ENCODE measurements at places on chromosomes 2 and 18. TPM values are rescaled to one million over a fixed set of nuclear protein-coding genes. Genes with fewer than 3 reads are reported as not detected.

DNA sequence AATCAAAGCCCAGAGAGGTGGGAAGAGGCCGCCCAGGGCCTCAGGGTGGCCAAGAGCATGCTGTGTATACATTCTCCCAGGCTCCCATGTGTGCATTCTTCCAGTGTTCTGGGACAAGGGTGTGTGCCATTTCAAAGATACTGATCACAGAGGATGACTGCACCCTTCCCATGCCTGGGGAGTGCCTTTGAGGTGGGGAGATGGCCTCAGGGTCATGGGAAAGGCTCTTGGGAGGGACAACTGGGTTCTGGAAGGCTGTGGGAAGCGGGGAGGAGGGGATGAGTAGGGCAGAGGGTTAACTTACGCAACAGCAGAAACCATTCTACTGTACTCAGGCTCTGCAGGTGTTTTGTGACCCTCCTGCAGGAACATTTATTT is 40.9 kb downstream of the KLHL29 start:
- no peaks in the 10 kb centered on the region for H3K4me1 ChIP-seq
- no peak for DNase-seq
- no peak overlapping the region for H3K27ac ChIP-seq

GRCh38 chr2:173298536-173299097 is 56.1 kb upstream of the CDCA7 start:
- no peak for DNase-seq
- no peaks in the 10 kb centered on the region for H3K36me3 ChIP-seq
- H3K27me3 ChIP-seq, result no peaks in the 10 kb centered on the region
- H3K4me3 ChIP-seq, result no peak overlapping the region

- no peak for DNase-seq
- H3K4me1 ChIP-seq, result no peaks in the 10 kb centered on the region
- H3K36me3 ChIP-seq, result no peaks in the 10 kb centered on the region
- no peak overlapping the region for H3K4me3 ChIP-seq
- H3K27me3 ChIP-seq, result no peaks in the 10 kb centered on the region
Measured at GRCh38 chr18:27871726-27872125, 305.2 kb downstream of the CDH2 start.

DNA sequence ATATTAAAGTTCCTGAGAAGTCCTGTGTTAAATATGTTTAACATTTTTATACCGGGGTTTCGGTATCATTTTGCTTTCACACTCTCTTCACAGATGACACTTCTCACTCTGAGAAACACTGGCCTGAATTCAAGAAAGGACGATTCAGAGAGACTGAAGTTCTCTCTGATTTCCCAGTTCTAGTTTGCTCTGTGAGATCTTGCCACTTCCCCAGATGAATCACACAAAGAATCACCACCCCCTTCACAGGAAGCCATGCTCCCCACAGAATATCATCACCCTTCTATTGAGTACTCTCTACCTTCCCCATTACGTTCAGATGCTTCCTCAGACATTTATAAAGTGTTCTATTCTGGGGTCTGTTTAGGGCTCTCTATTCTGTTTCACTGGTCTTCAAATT is 16.1 kb upstream of the CD207 start:
- no peak overlapping the region for H3K27ac ChIP-seq
- no peaks in the 10 kb centered on the region for H3K36me3 ChIP-seq
- H3K4me3 ChIP-seq, result no peak overlapping the region
- DNase-seq, result no peak

DNA sequence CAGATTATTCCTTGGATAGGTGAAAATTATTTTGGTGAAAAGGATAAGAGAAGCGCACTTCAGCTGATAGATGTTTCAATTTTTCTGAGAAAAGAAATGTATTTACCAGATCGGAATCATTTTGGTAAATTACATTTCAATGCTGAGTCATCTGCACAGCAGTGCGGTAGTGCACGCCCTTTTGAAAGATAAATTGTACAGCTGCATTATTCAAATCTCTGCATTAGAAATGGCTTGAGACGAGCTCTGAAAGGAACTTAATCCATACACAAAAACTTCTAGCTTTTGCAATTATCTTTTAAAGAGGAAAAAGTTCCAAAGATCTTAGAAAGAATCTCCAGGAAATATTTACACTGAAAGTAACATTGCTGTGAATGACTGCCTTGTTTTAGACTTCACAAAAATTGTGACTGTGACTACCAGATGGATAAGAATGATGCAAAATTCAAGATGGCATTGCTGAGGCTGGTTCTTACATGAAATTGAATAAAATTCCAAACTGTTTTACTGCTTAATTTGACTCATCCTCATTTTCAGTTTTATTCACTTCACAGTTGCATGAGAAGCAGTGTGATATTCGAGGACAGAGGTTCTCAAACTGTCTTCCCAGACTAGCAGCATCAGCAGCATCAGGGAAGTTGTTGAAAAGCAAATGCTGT is 161.7 kb downstream of the RND3 start:
- H3K4me1 ChIP-seq, result no peaks in the 10 kb centered on the region
- no peaks in the 10 kb centered on the region for H3K36me3 ChIP-seq
- DNase-seq, result no peak
- H3K4me3 ChIP-seq, result no peak overlapping the region
- H3K27ac ChIP-seq, result no peak overlapping the region

GRCh38 chr2:70303186-70303585 is 1.3 kb upstream of the FAM136A start:
- H3K4me3 ChIP-seq, result no peak overlapping the region
- no peak overlapping the region for H3K27ac ChIP-seq
- no peak for DNase-seq

DNA sequence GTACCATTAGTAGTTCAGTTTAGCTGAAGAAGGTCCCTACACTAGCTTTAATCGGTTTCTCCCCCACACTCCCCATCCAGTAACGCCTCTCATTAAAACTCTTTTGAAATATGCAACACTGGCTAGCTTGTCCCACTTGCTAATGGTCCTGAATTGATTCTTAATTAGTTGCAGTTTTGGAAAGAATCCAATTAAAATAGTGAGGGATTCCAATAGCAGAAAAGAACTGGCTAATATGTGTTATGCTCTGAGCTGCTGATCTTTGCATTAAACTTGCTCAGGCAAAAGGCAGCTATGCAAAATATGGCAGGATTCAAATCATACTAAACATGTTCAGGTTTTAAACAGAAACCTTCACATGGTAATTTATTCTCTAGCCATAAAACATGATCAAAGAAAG is 252.5 kb upstream of the HNRNPA3 start:
- H3K27ac ChIP-seq, result no peak overlapping the region
- H3K36me3 ChIP-seq, result no peaks in the 10 kb centered on the region
- no peaks in the 10 kb centered on the region for H3K27me3 ChIP-seq
- DNase-seq, result no peak
- H3K4me1 ChIP-seq, result no peaks in the 10 kb centered on the region

DNA sequence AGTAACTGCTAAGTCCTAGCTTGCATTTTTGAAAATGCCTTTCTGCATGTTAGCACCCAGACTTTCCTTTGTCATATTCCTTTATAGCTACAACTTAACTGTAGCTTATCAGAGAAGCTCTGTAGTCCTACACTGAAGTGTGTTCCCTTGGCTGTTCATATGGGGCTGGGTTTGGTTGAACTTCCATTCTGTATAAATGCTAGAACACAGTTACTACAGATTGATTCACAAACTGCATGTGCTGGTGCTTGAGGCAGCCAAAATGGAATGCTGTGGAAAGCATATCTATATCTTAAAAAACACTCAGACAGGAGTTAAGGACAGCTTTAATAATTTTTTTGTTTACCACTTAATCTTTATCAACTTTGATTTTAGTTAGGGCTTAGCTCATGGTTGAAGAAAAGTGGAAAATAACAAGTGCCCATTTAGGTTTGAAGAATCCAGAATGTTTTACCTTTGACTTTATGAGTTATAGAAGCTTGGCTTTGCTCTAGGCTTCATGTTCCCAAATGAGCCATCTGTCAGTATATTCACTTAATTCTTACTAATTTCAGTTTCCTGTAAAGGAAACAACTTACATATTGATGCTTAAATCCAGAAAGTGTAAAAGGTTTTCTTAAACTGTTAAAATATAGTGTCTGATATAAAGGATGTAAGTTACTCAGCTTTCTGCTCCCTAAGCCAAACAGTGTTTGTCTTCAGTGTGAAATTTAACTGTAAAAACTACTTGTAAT is 148.9 kb downstream of the AGPS start:
- H3K4me3 ChIP-seq, result no peak overlapping the region
- no peaks in the 10 kb centered on the region for H3K36me3 ChIP-seq
- H3K27me3 ChIP-seq, result no peaks in the 10 kb centered on the region
- no peak overlapping the region for H3K27ac ChIP-seq
- peaks cover 8% of the 10 kb centered on the region for H3K4me1 ChIP-seq

- no peak overlapping the region for H3K27ac ChIP-seq
- H3K27me3 ChIP-seq, result no peaks in the 10 kb centered on the region
- H3K36me3 ChIP-seq, result no peaks in the 10 kb centered on the region
- H3K4me3 ChIP-seq, result no peak overlapping the region
- H3K4me1 ChIP-seq, result no peaks in the 10 kb centered on the region
Measured at GRCh38 chr2:182482511-182482910, 55.7 kb upstream of the PDE1A start.

GRCh38 chr2:120856421-120856862 is 120.8 kb downstream of the GLI2 start:
- no peaks in the 10 kb centered on the region for H3K27me3 ChIP-seq
- no peaks in the 10 kb centered on the region for H3K36me3 ChIP-seq
- peaks cover 13% of the 10 kb centered on the region for H3K4me1 ChIP-seq

DNA sequence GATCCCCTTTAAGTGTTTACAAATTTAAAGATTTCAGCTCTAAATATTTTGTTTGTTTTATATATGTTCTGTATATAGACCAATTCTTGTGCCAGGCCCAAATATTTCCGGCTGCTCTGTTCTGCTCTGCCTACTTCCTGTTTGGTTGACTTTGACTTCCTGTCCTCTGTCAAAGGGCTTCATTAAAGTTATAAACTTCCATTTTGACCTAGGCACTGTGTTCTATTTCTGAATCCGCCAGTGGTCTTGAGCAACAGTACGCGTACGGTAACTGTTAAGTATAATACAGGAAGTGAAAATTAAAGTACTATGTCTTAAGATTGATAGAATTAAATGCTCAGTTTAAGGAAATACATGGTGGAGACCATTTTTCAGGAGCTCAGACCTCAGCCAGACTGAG is 13.5 kb upstream of the REL start:
- H3K4me1 ChIP-seq, result no peaks in the 10 kb centered on the region
- no peak overlapping the region for H3K27ac ChIP-seq
- H3K36me3 ChIP-seq, result no peaks in the 10 kb centered on the region
- no peak for DNase-seq

DNA sequence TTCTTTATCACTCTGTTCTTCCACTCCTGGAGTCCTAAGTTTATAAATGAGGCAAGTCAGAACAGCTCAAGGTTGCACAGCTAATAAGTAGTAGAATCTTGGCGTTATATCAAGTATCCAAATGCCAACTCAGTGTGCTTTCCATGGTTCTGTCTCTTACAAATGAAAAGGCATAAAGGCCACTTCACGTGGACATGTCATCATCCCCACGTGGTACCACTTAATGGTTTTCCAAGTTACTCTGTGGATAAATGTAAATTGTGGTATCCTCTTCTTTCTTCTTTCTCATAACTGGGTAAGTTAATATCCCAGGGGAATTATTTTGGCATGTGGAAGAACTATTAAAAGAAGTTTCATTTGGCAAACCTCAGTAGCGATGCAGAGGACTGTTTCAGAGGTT is 131.5 kb upstream of the L3MBTL4 start:
- no peaks in the 10 kb centered on the region for H3K36me3 ChIP-seq
- peaks cover 9% of the 10 kb centered on the region for H3K4me1 ChIP-seq
- H3K4me3 ChIP-seq, result no peak overlapping the region
- no peaks in the 10 kb centered on the region for H3K27me3 ChIP-seq
- DNase-seq, result peak; percentile 24

DNA sequence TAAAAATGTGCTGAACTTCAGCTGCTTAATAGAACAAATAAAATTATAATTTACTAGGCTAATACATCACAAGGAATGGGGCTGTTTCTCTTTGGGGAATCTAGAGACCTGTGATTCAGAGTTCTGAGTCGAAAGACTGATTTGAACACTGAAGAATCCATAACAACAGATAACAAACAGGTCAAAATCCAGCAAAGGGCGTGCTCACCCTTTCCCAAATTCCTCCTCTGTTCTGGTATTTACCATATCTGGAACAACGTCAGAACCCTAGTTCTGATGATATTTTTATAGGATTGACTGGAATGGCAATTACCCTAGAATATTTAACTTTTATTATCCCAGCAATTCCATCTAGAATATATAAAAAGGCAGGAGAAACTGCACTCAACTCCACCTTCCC is 66.0 kb upstream of the ITGA6 start:
- H3K36me3 ChIP-seq, result no peaks in the 10 kb centered on the region
- H3K27me3 ChIP-seq, result no peaks in the 10 kb centered on the region
- H3K4me3 ChIP-seq, result no peak overlapping the region
- DNase-seq, result no peak

DNA sequence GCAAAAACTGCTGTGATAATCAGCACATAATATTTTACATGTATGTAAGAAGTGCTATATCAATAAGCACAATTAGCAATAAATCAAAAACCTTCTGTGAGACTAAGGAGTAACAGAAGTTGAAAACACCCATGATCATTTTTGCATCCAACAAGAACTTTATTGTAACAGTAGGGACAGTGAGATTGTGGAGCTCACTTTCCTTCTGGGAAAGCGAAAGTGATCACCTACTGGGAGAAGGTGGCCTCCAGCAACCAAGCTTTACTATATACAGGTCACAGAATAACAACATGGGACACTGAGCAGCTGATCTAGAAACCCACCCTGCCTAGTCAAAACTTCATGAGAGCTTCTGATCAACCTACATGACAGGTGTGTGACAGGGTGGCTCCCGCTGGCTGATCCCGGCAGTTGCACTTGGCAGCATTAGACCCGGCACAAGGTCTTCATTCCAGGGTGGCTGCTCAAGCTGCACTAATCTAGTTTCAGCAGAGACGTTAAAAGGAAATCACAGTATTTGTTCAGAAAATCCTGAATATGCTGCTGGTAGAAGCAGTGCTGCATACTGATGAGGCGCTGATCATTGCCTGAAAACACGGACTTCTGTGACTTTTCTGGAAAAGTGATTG is 63.5 kb upstream of the ARL5A start:
- DNase-seq, result no peak
- no peaks in the 10 kb centered on the region for H3K27me3 ChIP-seq
- H3K27ac ChIP-seq, result no peak overlapping the region
- H3K36me3 ChIP-seq, result no peaks in the 10 kb centered on the region
- no peaks in the 10 kb centered on the region for H3K4me1 ChIP-seq
- H3K4me3 ChIP-seq, result no peak overlapping the region

- H3K27ac ChIP-seq, result no peak overlapping the region
- H3K4me1 ChIP-seq, result no peaks in the 10 kb centered on the region
- H3K36me3 ChIP-seq, result no peaks in the 10 kb centered on the region
- H3K27me3 ChIP-seq, result no peaks in the 10 kb centered on the region
- no peak overlapping the region for H3K4me3 ChIP-seq
- no peak for DNase-seq
Measured at GRCh38 chr18:55351241-55351691, 236.7 kb downstream of the TCF4 start.

Gene GALR1
- 0.16 TPM for total RNA-seq

Gene SERPINB11
- total RNA-seq, result 0.50 TPM

Gene LRRC30
- not detected for total RNA-seq

Gene IL1B
- total RNA-seq, result 0.62 TPM

Gene IGFBP5
- total RNA-seq, result 308 TPM

Gene HRH4
- 0.39 TPM for total RNA-seq

Gene GPR155
- 2.5 TPM for total RNA-seq

Gene RAX
- not detected for total RNA-seq
